ENCODE measurements at places on chromosomes 2 and 18. TPM values are rescaled to one million over a fixed set of nuclear protein-coding genes. Genes with fewer than 3 reads are reported as not detected.

Gene RPRM
- total RNA-seq: 10.5 TPM

Gene FTCDNL1
- 2.3 TPM for total RNA-seq

Gene TMEM200C
- total RNA-seq: 3.6 TPM

Gene USP34
- total RNA-seq: 261 TPM

Gene CD226
- 5.2 TPM for total RNA-seq

Gene KCNF1
- 6.8 TPM for total RNA-seq

Gene ERLEC1
- total RNA-seq: 85.4 TPM

Gene EPB41L3
- total RNA-seq: 103 TPM

Gene ASPRV1
- total RNA-seq: 4.3 TPM

Gene CAPN14
- 0.60 TPM for total RNA-seq

Gene AMER3
- 11.8 TPM for total RNA-seq

Gene MSTN
- total RNA-seq: 7.2 TPM

Gene TXNDC2
- not detected for total RNA-seq

Gene GKN2
- not detected for total RNA-seq

Gene CYRIA
- total RNA-seq: 9.3 TPM

Gene FOXI3
- total RNA-seq: 7.1 TPM

Gene SCN2A
- total RNA-seq: 24.2 TPM

Gene PAIP2B
- 20.4 TPM for total RNA-seq

Gene MATN3
- 0.93 TPM for total RNA-seq

Gene TFCP2L1
- 1.1 TPM for total RNA-seq

Gene NEUROD1
- total RNA-seq: 188 TPM

Gene EIF2AK3
- total RNA-seq: 35.7 TPM

Gene SLC9A4
- total RNA-seq: 0.55 TPM
